ELF-1 (cell line): ENCODE measurements at places on chromosomes 5 and 9.

DNA sequence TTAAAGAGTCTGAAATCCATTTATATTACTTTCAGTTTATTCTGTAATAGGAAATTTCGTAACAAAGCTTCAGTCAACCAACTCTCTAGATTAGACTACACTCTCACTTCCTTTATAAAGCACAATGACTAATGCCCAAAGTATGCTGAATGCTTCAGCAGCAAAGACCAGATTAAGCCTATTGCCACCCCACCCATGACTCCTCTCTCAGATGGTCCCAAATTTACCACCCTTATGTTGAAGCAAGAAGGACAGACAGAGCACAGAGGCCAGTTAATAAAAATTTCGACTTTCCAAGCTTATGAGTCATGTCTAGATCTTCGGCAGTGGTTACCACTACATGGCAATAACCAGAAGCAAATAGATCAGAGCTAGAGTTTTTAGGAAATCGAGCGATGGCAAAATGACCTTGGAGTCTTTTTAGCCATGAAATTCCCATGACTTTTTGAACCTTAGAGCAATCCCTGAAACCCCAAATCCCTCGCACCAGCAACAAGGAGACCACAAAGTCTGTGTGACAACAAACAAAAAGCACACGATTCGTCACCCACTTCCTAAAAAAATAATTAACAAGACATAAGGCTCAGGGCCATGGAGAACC is 287.8 kb upstream of the RASA1 start:
- DNase-seq, result peak; percentile 1

GRCh38 chr5:149681922-149682321 is 48.2 kb upstream of the PPARGC1B start:
- DNase-seq, result no peak

DNA sequence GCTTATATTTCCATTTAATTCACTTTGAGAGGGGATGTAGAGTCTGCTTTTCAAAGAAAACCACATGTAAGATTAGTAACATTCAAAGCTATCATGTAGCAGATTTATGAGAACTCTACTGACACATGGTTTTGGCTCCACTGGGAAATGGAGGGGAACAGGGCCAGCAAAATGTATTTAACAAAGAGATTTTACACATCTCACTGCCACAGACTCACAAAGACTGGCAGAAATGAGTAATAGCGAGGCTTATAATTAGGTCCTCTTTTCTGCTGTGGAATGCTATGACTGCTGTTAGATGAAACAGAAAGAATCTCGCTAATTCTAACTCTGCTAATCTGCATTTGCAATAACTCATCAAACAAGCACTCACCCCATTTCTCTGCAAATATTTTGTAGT is 4.5 kb downstream of the DAP start:
- no peak for DNase-seq

DNA sequence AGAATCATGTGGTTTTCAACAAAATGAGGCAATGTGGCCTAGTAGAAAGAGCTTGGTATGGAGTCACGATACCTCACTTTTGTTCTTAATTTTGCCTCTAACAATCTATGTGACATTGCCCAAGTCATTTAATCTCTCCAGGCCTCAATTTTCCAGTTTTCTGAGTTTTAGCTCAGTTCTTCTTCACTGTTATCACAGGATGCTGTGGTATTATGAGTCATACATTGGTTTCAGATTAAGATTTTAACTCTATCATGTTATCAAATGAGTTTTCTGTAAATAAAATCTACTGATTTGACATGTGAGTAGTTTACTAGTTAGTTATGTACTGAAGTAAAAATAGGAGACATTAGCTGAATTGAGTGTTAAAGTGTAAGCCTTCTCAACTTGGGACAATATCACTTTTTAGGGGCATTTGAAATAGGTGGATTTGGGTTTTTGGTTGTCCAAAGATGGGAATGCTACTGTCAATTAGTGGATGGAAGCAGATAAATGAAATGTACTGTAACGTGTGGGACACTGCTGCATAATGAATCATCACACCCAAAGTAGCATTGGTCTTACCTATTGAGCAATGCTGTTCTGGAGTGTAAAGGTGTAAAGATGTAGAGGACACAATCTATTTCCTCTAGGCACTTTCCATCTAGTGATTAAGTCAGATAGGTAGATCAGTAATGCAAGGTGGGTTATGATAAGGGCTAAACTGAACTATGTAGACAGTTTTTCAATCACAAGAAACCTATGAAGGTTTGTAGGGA is 73.3 kb downstream of the NNT start:
- DNase-seq, result no peak

GRCh38 chr5:61304590-61305381 is 27.3 kb upstream of the ZSWIM6 start:
- DNase-seq, result peak; percentile 50

GRCh38 chr9:90870621-90871326 is 69.2 kb downstream of the SYK start:
- peak; percentile 28 for DNase-seq

GRCh38 chr5:65914641-65915196 is 11.7 kb upstream of the ERBIN start:
- no peak for DNase-seq

DNA sequence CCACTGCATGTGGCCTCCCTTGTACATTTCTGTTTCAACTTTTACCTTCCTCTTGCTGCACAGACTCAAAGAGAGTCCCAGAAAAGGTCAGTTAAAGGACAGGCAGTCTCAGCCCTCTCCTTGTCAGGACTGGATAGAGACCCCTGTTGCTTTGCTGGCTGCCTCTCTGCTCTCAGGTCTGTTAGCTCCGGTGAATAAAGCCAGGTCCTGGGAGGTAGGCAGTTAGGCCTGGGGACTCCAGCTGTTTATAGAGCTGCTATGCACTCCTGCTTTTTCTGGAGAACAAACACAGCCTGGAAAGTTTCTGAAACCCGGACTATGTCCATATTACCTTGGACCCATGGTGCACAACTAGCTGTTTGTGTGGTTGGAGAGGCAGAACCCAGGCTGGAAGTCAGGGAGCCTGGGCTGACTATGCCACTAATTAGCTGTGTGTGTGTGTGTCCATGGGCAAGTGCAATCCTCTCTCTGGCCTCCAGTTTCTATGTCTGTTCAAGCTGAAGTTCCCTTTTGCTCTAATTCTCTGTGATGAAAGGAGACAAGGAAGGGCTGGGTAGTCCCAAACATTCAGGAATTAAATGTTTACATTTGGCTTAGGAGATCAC is 42.9 kb downstream of the GLRA1 start:
- DNase-seq, result peak; percentile 50

DNA sequence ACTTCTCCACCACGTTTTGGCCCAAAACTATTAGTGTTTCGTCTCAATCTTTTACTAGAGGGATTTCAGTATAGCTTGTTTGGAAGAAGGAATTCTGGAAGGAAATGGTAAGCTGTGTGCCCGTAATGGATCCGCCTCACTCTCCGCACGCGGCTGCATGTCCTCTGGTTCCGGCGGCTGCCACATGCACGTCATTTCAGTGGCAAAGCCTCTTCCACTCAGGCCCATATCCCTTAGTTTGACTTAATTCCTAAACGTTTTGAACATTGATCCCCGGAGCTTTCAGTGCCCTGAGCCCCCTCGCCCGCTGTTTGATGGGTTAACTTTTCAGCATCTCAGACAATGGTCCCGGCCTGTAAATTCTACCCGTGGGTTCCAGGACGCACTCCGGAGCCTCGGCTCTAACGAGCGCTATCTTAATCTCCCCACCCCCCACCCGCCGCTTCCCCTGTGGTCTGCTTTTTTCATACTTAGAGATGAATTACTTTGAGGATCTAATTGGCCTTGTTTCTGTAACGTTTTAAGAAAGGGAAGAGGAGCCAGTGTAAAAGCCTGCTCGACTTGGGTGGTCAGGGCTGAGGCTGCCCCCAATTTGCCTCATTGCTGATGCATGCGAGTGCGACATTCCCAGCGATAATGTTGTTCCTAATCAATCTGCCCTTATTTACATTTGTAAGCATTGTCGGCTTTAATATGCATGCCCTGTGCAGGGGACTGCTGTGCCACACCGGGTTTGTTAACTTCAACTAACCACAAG is 4.6 kb downstream of the PTCH1 start:
- DNase-seq, result peak; percentile 66

DNA sequence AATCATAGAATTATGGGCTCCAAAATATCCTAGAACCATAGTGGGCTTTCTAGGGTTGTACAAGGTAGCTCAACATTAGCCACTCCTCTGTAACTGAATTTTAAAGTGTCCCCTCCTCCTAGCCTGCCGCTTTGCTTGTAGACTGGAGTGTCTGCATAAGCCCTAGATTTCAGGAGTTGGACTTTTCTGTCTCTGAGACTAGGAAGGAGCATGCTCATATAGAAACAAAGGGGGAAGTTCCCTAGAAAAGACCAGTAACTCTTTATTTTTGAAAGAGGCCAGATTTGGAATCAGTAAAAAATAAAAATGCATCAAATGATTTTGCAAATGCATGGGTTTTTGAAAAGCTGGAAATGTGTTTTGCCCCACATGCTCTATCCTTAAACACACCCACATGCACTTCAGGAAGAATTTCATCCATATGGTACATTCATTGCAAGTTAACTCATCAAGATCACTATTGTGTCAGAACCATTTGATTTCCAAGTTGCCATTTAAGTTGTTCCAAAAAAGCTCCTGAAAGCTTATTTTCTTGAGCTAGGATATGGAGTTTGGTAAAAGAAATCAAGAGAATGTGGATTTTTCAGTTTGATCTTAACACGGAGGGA is 121.0 kb upstream of the NR3C1 start:
- DNase-seq, result no peak

DNA sequence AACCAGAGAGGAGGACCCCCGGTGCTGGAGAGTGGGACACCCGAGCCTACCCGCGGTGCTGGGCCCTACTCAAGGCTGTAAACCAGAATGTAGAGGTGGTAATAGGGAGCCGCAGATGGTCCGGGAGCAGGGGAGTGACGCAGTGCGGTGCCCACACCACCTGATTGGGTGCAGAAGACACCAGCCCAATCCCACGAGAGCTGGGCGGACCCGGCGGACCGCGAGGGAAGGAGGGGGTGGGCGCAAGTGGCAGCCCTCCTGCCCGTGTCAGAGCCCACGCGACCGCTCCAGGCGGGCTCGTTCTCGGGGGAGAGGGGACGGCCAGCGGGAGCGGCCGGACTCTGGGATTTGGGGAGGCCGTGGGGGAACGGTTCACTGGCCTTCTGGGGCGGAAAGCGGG is 71.2 kb downstream of the C9orf50 start:
- no peak for DNase-seq

DNA sequence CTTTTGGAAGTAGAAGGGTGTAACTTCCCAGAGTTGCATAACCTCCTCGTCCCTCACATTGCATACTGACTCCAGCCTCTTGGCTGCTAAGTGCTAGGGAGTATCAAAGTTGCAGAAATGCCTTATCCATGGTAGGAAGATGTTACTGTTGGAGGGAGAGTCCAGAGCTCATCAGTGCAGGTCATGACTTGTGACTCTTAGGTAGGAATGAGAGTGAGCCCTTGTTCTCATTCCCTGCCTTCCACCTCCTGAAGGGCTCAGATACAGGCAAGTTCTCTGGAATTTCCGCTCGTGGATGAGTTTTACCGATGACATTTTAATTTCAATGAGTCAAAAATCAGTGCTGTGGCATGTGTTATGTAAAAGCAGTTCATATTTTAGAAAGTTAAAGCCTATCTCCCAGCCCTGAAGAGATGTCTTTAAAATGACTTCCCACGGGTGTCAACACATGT is 17.0 kb downstream of the IRX1 start:
- DNase-seq, result no peak

DNA sequence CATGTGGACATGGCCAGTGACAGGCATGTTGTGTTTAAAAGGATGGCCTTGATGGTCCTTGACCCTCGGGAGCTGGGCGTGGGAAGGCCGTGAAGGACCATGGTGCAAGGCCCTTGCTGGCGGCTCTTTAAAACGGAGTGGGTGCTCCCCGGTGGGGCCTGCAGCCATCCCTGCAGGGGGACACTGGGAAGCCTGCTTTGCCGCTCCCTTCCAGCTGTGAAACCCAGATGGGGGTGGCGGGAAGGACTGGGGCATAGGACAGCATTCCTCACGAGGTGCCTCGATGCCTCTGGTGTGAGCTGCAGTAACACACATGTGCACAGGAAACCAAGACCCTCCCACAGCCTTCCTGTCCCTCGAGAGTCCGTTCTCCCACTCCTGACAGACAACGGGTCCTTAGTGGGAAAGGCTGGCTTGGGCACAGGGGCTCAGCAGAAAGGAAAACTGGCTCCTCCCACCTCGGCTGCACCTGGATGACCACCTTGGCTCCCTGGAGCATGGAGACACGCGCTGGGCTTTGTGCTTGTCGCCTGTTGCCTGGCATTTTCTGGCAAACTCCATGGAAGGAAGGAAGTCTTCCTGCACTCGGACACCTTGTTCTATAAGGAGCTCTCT is 30.3 kb upstream of the IRX4 start:
- no peak for DNase-seq

DNA sequence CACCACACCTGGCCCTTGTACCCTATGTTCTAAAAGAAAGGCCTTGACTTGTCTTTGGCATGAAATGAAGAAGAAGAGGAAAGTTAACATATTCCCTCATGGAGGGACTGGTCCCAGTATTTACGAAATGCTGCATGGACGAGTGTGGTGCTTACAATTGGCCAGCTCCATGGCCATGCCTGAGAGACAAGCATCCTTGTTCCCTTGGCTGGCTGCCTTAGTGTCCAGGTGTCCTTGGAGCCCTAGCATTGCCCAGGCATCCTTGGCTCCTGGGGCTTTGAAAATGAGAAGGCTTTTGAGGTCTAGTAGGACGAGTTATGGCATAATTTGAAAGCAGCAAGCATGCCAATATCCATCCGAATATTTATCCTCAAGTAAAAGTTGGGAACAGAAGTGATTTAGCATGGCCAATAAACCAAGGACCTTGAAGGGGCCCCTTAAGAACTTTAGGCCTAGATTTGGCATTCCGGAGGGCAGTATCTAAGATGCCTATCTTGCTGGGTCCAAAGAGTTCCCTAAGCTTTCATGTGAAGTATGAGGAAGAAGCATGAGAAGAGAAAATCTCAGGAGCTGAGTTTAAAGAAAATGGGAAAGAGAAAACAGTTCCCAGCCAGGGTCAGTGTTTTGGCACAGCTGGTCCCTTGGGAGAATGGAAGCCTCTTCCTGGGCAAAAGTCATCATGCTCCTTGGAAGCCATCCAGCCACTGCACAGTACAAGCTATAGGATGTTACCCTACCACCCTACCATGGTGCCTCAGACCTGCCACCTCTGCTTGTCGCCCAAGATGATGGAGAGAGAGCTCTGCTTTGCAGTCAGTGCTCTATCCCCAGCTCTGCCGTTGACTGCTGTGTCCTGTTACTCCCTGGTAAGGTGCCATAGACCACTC is 91.0 kb downstream of the AOPEP start:
- DNase-seq, result no peak

DNA sequence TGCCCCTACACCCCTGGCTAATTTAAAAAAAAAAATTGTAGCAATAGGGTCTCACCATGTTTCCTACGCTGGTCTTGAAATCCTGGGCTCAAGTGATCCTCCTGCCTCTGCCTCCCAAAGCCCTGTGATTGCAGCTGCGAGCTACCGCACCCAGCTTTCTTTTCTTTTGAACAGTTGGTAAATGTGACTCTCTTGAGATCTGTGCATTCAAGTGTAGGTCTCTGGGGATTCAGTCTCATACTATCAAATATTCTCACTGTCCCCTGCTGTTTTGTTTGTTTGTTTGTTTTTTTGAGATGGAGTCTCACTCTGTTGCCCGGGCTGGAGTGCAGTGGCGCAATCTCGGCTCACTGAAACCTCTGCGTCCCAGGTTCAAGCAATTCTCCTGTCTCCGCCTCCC is 42.3 kb upstream of the CXXC5 start:
- DNase-seq, result no peak
